ENCODE measurements at places on chromosomes 16 and 17.

- DNase-seq = no peak
Observed at GRCh38 chr17:1060991-1061390, 64.1 kb downstream of the TIMM22 start.

GRCh38 chr16:81891736-81892364 lies 112.8 kb downstream of the PLCG2 start:
- no peak for DNase-seq

DNA sequence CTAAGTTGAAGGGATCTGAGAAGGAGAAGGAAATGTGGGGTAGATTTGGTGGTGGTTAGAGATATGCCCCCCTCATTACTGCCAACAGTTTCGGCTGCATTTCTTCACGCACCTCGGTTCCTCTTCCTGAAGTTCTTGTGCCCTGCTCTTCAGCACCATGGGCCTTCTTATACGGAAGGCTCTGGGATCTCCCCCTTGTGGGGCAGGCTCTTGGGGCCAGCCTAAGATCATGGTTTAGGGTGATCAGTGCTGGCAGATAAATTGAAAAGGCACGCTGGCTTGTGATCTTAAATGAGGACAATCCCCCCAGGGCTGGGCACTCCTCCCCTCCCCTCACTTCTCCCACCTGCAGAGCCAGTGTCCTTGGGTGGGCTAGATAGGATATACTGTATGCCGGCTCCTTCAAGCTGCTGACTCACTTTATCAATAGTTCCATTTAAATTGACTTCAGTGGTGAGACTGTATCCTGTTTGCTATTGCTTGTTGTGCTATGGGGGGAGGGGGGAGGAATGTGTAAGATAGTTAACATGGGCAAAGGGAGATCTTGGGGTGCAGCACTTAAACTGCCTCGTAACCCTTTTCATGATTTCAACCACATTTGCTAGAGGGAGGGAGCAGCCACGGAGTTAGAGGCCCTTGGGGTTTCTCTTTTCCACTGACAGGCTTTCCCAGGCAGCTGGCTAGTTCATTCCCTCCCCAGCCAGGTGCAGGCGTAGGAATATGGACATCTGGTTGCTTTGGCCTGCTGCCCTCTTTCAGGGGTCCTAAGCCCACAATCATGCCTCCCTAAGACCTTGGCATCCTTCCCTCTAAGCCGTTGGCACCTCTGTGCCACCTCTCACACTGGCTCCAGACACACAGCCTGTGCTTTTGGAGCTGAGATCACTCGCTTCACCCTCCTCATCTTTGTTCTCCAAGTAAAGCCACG lies 28.3 kb downstream of the STH start:
- no peak for DNase-seq

DNA sequence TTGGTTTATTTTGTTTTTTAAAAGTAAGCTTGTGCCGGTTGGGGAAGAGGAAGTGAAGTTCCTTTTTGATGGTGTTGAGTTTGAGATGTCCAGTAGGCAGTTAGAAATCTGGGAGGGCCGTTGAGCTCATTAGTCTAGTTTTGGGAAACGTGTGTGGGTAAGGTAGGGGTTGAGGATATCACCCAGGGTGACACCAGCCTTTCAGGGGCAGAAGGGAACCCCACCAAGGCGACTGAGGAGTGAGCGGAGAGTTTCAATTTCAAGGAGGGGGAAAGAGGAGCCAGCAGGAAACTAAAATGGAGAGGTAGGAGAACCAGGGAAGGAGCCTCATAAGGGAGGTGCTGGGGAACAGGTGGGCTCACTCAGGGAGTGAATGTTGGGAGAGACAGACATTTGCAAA lies 22.7 kb downstream of the HAPSTR1 start:
- no peak for DNase-seq

DNA sequence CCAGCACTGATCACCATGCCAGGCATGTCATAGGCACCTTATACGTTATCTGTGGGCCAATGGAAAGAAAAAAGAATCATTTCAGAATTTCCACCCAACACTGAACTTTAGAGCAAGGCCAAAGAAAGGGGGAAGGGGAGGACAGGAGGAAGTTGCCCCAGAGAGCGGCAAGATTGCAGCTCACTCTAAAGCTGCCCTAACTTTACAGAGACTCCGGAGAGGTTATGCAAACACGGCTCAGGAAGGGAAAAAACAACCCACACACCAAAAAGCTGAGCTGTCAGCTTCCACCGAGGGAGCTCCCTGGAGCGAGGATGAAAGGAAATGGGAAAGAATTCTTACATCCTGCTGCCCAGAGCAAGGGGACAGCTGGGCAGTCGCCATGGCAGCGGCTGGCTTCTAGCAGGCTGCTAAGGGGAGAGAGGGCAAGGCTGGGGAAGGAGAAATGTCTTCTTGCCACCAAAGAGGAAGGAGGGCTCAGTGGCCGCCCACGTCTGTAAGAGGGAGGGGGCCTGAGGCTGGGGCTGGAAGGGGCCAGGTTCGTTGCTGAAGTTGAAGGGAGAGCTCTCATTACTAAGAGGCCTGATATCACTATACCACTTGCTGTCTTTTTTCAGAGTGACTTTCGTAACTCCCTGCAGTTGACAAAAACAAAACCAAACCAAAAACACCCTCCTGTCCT lies 18.2 kb downstream of the COTL1 start:
- no peak for DNase-seq

DNA sequence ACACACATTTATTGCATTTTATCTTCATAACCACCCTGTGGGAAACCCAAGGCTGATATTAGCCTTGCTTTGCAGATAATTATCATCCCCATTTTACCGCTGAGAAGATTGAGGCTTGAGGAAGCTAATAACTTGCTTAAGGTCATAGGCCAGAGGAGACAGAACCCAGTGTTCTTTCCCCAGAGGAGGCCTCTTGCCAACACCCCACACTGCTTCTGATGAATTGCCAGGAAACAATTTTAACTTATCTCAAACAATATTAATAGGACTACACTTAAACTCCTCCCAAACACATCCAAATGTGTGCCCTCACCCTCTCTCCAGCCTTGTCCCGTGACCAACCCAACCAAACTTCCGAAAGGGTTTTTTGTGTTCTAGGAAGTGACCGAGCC lies 2.1 kb upstream of the SPG7 start:
- DNase-seq = no peak

GRCh38 chr16:58727796-58728568 lies 6.1 kb downstream of the GOT2 start:
- no peak for DNase-seq

DNA sequence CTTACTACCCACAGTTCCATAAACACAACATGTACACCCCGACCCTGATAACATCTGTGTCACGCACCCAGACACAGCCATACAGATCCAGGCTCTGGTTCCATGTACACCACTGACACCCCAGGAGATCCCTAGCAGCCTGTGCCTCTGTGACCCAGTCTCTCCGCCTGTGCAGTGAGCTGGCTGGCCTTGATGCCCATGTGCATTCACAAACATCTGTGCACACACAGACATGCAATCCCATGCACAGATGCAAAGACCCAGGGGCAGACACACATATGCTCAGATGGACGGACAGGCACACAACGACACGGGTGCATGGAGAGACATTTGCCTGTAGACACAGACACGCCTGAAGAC lies 4.1 kb downstream of the CCDC102A start:
- DNase-seq = no peak

- no peak for DNase-seq
Observed at GRCh38 chr16:77344341-77344740, 90.5 kb downstream of the ADAMTS18 start.

- no peak for DNase-seq
Observed at GRCh38 chr17:44905006-44906000, 6.1 kb upstream of the EFTUD2 start.

DNA sequence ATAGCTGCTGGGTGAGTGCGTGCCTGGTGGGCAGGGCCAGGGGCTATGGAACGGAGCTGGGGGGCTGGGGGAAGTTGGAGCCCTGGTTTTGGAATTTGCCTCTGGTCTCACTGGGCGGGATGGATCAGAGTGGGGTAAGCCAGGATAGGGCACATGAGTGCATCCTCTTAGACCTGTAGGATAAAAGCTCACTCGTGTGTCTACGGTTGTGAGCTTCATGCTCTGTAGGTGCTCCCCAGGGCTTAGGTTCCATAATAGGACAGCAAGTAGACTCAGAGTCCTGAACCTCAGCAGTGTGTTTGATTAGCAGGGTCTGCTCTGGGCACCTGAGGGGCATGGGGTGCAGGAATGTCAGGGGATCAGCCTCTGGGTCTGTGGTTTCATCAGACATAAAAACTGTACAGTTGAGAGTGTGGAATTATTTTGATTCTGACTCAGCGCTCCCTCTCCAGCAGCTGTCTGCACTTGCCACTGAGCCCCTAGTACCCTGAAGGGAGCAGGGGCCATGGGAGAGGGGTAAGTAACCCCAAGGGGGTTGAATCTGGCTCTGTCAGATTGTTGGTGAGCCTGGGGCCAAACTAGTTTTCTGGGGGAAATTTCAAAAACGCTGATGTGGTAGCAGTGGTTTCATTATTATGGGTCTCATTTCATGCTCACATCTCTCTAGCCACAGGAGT lies 84.2 kb upstream of the LGALS9 start:
- no peak for DNase-seq

DNA sequence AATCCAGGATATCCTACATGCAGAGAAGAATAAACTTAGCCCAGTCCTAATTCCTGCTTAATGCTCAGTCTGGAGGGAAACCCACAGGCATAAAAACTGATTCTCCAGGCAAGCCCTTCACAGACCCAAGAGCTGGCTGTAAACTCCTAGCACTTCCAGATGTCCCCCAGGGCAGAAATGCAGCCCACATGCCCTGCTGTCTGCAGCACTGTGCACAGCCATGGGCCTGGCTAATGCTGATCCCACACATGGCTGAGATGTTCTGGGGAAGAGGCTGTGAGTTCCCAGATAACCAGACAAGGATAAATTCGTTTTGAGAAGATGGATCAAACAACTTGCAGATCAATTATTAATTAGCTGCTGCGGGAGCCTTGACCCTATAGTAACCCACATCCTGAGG lies 148.4 kb downstream of the AATF start:
- DNase-seq = no peak

DNA sequence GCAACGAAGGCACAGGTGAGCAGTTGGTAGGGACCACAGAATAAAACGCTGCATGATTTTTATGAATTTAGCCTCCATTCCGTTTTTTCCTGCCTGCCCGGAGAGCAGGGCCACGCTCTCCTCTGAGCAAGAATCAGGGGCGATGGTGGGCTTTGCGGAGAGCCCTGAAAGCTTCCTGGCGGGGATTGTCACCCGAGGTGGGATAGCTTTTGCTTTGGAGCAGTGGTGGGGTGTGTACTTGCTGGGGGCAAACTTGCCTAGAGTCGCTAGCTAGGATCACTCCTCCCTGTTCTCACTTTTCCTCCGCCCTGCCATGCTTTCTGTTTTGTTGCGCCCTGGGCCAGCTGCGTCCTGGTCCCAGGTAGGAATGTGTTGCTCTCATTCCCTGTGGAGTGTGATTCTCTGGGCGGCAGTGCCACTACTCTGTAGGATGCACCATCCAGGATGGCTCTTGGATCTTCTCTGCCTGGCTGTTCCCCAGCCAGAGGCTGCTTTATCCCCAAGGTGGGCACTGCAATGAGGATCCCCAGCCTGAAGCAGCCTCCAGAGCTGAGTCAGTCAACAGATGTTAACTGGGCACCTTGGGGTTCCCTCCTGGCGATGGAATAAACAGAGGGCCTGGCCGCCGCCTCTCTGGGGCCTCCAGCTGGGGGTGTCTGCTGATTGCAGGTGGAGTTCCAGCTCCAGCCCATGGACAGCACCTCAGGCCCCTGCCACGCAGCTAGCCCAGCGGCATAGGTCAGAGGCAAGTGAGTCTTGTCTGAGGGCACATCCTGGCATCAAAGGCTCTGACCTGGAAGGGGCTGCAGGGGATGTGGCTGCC lies 360.9 kb upstream of the TNRC6C start:
- DNase-seq = no peak

GRCh38 chr16:55426865-55427484 lies 52.0 kb upstream of the MMP2 start:
- DNase-seq = no peak

GRCh38 chr17:41054025-41054424 lies 1.0 kb downstream of the KRTAP2-2 start:
- DNase-seq = no peak

Data from NCI-H1436 treated with DMSO at 0.1 percent for 48 hours (cell line).